Left kidney (tissue), 8 donors: ENCODE measurements at places on chromosomes 11 and 22. TPM values are rescaled to one million over a fixed set of nuclear protein-coding genes. Genes with fewer than 3 reads are reported as not detected.

Gene SMIM38
- 0.52 TPM for polyA plus RNA-seq

- DNase-seq = no peak
These were observed 535.0 kb downstream of the TBC1D22A start for GRCh38 chr22:47297261-47298016.

- no peak for DNase-seq
These were observed 28.3 kb downstream of the SLC1A2 start for GRCh38 chr11:35390737-35391682.

GRCh38 chr11:60840470-60841430, 1.2 kb upstream of the CCDC86 start:
- DNase-seq = no peak

DNA sequence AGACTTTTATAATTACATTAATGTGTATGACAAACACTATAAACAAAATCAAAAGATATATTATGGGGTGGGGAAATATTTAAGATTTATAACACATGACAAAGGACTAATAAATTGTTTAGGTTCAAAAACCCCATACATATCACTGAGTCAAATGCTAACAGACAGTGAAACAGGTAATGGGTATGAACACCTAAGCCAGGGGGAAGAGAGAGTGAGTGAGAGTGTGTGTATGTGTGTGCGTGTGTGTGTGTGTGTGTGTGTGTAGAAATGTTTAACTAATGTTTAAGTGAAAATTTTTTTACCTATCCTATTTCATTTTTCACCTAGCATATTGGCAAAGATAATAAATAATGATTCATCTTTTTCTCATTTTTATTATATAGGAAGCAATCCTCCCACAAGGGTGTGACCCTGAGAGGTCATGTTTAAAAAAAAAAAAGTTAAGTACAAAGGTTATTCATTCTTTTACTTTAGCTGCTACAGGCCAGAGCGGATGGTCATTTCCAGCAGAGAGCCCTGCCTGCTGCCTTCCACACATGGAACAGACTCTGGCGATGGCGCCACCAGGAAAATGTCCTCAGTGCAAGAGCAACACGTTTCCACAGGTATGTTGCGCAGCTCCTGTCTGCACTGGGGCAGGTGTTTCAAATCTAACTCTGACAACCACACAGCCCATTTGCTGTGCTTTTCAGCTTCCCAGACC, 72.9 kb downstream of the PISD start:
- DNase-seq = no peak

- no peak for DNase-seq
These were observed 10.7 kb downstream of the CD6 start for GRCh38 chr11:60982184-60982583.

DNA sequence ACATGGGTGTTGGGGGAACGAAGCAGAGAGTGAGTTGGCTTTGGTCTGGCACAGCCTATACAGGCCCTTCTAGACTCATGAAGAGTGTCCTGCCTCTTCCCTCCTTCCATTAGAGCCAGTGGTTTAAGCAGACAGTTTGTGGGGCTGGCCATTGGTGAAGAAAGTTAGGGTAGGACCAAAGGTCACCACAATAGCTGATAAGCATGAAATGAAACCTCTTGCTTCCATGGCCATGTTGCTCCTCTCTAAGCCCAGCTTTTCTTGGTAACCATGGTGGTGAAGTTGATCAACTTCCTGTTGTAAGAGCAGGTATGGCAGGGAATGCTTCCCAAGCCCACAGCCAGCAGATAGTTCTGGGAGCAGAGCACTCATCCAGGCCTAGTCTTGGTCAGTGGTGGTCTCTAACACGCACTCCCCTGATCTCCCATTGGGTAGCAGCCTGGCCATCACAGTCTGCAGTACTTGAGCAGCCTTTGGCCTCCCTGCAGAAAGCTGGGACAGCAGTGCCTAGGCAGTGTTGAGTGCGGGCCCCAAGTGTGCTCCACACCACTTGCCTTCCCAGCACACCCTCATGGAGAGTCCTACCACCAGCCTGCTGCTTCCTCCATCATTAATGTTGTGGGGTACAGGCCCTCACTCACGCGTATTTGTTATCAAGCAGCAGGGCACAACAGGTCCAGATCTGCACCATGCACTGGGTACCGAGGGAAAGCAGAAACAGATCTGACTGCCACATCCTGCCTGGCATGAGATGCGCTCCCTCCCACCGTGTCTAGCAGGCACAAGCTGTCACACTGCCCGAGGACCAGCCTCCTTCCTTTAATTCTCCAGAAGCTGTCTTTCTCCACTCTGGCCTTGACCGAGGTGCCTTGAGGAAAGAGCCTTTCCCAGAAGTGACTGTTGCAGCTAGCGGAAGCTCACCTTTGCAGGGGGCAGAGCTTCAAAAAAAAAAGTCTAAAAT, 65.8 kb upstream of the SUSD2 start:
- no peak for DNase-seq

GRCh38 chr11:17936790-17937189, 76.1 kb downstream of the SERGEF start:
- DNase-seq = no peak
